ENCODE measurements at places on chromosomes 6 and 20.
A peak's percentile ranks its signal among the peaks of the same experiment; 100 is the strongest.

- no peak for DNase-seq
Measured at GRCh38 chr6:127506894-127507293, 12.2 kb downstream of the MTCL3 start.

DNA sequence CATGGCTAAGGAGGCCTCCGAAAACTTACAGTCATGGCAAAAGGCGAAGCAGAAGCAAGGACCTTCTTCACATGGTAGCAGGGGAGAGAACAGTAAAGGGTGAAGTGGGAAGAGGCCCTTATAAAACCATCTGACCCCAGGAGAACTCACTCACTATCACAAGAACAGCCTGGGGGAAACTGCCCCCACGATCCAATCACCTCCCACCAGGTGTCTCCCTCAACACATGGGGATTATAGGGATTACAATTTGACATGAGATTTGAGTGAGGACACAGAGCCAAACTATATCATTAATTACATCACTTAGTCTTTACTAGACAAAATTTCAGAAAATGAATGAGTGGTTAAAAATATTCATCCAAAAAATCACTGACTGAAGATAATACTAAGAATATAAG is 453.6 kb downstream of the COL12A1 start:
- no peak for DNase-seq

- no peak for DNase-seq
Measured at GRCh38 chr20:59023616-59024015, 4.4 kb downstream of the TUBB1 start.

GRCh38 chr6:88013015-88013414 is 34.6 kb upstream of the SPACA1 start:
- DNase-seq: no peak

DNA sequence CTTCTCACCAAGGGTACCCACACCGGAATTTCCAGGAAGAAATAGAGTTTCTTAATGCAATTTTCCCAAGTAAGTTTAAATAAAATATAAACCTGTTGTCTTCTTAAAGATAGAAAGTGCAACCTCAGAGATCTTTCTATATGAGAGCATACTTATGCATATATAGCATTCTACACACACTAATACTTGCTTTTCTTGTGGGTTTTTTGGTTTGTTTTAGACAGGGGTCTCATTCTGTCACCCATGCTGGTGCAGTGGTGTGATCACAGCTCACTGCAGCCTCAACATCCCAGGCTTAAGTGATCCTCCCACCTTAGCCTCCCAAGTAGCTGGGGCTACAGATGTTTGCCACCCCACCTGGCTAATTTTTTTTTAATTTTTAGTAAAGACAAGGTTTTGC is 15.7 kb downstream of the AMD1 start:
- DNase-seq: no peak

- DNase-seq: peak; percentile 79
Measured at GRCh38 chr20:57947421-57948179, 237.8 kb upstream of the PMEPA1 start.

DNA sequence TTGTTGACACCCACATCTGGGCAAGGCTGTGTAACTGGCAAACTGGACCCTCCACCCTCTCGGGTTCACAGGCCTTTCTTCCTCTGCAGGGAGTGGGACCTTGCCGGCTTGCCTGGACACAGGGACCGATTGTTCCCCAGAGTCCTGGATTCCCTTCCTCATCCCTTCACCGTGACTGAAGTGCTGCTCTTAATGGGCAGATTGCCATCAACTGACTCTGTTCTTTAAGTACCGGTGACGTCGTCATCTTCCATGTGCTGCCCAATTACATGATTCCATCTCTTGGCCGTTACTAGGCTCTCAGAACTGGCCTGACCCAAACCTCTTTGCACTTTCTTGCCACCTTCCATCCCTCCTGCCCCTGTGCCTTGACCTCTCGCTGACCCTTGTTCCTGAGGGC is 85.4 kb downstream of the EYA4 start:
- DNase-seq: no peak

- no peak for DNase-seq
Measured at GRCh38 chr20:11502061-11502460, 415.6 kb upstream of the BTBD3 start.

- no peak for DNase-seq
Measured at GRCh38 chr6:111943726-111944125, 70.5 kb upstream of the FYN start.

GRCh38 chr20:47914792-47915191 is 129.5 kb upstream of the SULF2 start:
- no peak for DNase-seq

- DNase-seq: no peak
Measured at GRCh38 chr6:47836639-47837038, 54.8 kb downstream of the OPN5 start.

GRCh38 chr6:2752477-2753109 is 1.9 kb upstream of the MYLK4 start:
- DNase-seq: no peak

DNA sequence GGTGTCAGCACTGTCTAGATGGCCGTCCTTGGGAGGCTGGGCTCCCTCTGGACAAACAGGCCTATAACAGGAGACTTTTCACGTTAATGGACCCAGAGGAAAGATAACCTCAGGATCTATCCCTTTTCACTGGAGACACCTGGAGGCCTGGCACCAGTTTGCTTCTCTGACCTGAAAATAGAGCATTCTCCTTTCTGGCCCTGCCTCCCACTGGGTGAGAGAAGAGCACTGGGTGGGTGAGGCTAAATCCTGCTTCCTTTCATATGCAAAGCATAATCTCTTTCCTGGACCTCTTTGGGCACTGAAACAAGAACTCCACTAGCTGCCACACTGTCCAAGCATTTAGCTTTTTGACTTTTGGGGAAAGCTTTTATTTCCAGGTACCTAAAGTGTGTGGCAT is 78.3 kb downstream of the FOXO3 start:
- no peak for DNase-seq

DNA sequence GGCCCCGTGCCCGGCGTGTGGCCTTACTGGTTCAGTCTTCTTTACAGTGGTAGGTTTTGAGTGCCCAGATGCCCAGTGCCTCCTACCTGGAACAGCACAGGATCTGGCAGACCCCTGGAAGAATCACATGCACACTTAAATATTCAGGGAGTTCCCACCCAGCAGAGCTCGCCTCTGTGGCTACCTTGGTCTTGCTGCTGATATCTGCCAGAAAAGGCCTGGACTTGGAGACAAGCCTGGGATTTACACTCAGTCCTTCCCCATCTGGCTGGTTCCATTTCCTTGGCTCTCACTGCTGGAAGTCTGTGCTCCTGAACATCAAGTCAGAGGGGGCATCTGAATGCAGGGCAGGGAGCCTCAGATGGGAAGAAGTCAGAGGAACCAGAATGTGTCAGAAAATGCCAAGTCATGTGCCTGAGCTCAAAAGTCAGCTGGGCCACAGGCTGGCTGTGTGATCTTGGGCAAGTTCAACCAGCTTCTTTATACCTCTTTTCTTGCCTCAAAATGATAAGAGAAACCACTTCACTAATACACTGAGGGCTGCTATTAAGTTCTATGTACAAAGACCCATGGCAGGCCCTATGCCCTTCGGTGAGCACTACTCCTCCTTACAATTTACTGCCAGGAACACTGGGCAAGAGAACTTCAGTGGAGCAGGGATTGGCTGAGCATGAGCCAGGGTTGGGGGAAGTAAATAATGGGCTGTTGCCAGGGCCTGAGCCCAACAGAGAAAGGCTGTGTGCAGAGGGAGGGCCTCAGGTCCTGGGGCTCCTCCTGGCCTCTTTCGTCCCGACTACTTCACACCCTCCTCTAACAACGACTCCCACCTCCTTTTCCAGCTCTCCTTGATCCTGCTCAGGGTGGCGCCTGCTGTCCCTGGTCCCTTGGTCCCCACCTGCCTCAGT is 158.1 kb upstream of the PROKR2 start:
- DNase-seq: no peak

DNA sequence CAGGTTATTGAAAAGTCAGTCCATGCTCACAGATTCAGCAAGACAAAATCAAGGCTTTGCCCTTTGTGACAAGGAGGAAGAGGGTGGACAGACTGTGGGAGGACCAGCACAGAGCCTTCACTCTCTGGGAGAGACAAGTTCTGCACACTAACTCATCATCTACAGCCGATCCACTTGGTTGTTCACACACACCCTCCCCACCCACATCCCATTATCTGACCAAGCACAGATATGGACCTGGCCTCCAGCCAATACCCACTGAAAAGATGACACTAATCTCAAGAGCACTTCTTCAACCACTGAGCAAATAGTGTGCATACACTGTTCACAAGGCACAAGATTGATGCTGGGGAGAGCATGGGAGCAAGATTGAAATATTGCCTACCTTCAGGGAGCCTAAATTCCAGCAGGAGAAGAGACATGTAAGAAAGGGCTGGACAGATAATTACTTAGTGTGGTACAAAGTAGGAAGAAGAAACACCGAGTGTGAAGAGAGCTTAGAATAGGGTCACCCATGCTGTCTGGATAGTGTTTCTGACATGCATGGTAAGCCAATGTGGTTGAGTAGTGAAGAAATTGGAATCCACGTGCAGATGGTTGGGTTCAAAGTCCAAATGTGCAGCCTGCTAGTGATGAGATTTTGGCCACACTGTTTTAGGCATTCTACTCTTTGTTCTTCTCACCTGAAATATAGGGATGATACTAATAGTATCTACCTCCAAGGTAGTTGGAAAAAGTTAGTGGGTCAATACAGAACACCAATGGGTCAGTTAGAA is 21.7 kb upstream of the IL17A start:
- no peak for DNase-seq

- no peak for DNase-seq
Measured at GRCh38 chr20:62232194-62232593, 6.1 kb upstream of the OSBPL2 start.

DNA sequence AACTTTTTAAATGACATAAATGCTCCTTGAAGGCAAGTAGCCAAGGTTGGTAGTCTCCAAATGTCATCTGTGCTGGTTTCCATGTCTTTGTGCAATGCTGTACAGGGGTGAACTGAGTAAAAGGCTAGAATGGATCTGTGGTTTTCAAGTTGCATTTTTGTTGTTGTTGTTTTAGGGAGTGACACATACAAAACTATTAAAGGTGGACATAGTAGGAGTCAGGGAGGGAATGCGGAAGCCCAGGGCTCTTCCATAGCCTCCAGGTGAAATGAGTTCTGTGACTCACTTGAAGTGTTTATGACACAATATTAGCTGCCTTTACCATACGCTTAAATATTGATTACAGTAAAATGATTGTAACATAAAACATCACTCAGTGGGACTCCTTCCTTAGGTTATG is 22.5 kb upstream of the QKI start:
- DNase-seq: no peak

DNA sequence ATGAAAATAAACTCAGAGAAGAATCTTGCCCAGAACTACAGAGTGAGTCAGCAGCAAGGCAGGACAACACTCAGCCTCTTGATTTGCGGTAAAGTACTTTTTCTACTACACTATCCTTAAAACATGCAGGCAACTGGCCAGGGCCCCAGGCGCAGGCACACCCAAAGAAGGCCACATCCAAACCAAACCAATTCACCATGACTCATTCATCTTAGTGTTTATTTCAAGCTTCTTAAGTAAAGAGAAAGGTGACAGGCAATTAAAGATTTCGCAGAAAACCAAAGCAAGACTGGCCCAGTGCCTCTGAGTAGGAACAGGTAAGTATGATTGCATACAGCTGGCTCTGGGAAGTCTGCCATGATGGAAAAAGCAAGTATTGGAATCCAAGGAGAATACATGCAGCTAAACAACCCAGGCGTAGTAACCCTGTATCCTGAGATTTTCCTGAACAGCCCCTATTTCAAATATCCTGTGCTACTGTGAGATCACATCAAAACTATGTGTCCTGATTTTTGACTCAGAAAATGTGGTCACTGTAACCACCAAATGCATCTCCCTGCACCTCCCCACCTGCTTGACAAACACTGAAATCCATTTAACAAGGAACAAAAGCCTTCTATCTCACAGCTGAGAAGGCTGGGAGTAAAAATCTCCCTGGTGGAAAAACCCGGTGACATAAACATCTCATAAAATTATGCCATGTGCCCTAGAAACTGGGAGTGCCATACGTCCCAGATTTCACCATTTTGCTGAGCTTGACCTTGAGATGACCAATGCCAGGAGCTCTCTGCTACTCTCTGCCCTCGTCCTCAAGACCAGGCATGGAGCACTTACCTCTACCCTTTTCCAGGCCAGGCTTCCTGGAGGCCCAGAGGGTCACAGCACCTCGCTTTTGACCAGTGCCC is 12.4 kb downstream of the WFDC3 start:
- peak; percentile 87 for DNase-seq

DNA sequence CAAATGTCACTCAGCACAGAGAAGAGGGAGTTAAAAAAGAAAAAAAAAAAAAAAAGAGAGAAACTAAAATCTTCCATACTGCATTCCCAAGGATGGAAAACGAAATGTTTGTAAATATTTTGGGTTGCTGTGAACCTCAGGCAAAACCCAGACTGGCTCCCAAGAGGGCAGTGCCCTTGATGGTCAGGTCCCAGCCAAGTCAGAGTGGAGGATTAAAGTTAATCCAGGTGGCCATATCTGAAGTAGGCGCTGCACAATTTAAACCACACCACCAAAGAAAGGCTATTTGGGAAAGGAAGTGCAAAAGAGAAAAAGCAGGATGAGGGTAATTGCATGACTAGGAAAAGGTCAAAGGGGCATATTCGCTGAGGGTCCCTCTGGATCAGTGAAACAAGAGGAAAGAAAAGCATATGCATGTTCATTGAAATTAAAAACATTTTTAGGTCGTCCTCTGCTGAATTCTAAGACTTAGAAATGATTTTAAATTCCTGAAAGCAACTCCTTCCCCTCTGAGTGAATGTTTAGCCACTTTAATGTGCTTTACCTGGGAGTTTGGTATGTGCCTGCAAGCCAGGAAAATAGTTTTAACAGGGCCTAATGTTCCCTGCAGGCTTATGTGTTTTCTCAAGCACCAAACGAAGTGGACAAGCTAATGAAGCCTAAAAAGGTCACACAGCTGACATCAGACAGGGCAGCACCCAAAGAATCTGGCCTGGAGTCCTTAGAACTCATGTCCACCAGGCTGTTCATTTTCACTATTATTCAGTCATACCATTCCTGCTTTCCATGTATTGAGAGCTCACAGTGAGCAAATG is 159.1 kb downstream of the HACE1 start:
- DNase-seq: no peak

- no peak for DNase-seq
Measured at GRCh38 chr6:153170511-153170910, 39.4 kb upstream of the RGS17 start.

DNA sequence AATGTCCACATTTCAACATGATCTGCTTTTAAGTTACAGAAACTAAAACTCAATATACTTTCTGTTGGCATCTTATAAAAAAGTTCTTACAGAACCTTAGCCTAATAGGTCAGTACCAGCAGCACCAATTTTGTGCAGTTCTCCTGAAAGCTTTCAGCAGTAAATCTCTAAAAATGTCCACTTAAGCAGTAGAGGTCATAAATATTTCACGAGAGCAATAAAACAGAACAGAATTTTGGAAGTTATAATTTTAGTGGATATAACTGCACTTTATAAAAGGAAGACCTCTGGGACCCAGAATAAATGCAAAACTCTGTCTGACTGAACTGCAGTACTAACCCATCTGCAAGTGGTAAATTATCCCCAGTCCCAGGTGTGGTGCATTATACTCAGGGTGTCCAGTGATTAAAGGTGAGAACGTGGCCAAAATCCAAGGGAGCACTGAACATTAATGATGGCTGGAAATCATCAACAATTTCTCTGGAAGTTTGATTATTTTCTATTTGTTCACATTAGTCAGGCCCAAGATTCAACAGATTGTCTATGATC is 172.6 kb upstream of the RSPO3 start:
- peak; percentile 25 for DNase-seq

- DNase-seq: no peak
Measured at GRCh38 chr6:165804331-165805066, 141.5 kb upstream of the PDE10A start.

- no peak for DNase-seq
Measured at GRCh38 chr6:134706806-134707205, 243.1 kb downstream of the ALDH8A1 start.

Measured in muscle of arm (tissue), 14 donors.